ENCODE measurements at places on chromosomes 12 and 14.

DNA sequence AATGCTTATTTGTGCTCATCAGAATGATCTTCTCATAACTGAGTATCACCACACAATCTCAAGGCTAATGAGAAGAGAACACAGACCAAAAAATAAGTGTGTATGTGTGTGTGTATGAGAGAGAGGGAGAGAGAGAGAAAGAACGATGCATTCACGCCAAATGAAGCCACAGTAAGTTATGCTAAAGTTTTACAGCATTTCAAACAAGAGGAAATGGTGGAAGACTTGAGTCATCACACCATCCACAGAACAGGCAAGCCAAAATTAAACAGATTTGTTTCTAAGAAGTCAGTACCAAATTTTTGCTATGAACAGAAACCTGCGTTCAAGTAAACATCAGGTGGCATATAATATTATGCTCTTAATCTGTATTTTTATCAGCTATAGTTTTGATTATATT is 141.2 kb downstream of the MED13L start:
- DNase-seq, result no peak

DNA sequence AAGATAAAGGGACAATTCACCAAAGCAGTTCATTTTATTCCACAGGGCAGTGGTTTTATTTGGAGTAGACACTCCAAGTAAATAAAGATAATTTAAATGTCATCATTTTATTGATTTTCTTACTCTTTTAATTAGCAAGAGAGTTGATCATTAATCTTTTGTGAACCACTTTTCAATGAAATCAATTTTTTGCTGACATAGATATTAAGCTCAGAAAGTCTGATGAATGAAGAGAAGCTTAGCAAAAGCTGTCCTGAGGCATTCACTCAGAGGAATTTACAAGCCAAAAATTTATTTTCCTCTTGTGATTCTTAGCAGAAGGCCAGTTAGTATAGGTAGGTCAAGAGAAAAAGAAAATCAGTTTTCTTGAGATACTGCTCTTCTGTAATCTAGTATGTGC is 618.0 kb downstream of the CCER1 start:
- DNase-seq, result no peak

GRCh38 chr12:30002677-30003076 is 218.9 kb upstream of the TMTC1 start:
- DNase-seq, result no peak

DNA sequence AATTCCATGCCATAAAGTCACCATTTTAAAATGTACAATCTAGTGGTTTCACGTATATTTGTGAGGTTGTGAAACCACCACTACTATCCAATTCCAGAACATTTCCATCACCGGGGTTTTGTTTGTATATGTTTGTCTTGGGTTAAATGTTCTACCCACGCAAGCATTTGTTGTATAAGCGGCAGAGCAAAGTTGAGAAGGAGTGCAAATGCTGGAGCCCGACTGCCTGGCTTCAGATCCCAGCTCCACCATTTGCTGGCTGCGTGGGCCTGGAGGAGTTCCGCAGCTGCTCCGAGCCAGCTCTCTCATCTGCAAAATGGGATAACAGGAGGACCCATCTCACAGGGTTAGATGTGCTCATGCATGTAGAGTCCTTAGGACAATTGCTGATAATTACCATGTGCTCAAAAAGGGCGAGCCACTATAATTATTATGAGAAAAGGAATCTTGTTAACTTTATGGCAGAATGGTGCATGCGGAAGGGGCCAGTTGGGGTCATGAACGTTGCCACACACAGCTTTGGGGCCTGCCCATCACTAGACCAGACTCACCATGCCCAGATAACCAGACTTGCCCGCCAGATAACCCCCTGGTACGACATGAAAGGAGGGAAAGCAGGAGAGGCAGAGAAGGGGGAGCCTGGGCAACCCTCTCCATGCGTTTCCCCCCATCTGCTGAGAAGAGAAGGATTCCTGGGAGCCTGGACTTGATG is 6.4 kb downstream of the ACTN1 start:
- DNase-seq, result no peak

DNA sequence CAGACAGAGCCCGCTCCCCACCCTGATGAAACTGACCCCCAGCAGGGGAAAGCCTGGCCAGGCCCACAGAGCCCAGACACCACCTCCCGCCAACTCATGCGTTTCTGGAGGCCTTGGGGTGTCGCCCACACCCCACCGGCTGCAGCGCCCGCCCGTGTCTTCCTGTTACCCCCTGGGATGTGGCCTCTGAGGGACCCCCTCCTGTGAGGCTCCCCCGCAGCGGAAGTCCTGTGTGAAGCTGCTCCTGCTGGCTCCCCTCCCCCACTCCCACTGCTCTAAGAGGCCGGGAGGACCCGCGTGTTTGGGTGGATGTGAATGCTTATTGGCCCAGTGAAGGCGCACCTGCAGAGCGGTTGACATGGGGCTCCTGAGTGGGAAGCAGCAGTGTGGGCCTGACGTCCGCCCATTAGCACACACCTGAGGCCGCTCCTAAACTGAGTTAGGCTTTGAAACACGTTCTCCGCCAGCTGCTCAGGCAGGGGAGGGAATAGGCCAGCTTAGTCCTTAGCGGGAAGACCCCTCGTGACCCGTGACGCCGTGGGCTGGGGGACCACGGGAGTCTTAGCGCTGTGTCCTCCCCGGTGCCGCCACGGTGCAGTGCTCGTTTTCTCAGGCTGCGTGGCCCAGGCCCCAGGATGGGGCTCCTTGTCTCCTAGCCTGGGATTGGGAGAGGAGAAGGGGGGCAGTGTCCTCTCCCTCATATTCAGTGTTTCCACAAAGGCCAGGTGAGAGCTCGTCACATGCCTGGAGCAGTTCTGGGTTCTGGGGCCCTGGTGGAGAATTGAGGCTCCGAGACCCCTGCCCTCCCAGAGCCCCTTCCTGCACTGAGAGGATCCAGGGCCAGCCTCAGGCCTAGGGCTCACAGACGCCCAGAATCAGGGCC is 323.4 kb upstream of the SFSWAP start:
- no peak for DNase-seq

GRCh38 chr12:64694130-64695040 is 64.8 kb downstream of the GNS start:
- DNase-seq, result no peak

DNA sequence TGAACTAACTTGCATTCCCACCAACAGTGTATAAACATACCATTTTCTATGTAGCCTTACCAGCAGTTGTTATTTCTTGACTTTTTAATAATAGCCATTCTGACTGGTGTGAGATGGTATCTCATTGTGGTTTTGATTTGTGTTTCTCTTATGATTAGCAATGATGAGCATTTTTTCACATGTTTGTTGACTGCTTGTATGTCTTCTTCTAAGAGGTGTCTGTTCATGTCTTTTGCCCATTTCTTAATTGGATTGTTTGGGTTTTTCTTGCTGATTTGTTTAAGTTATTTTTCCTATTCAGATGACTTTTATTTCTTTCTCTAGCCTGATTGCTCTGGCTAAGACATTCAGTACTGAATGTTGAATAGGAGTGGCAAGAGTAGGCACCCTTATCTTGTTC is 230.3 kb downstream of the DAD1 start:
- DNase-seq, result no peak

All from activated CD8-positive, alpha-beta memory T cell treated with anti-CD3 and anti-CD28 coated beads for 1 hour (primary cell).